ENCODE measurements at places on chromosomes 6 and 20. TPM values are rescaled to one million over a fixed set of nuclear protein-coding genes. Genes with fewer than 3 reads are reported as not detected.

The C6orf118 gene
- not detected for total RNA-seq

The LY6G6C gene
- total RNA-seq = not detected

The ENPP1 gene
- 0.19 TPM for total RNA-seq

The VSX1 gene
- total RNA-seq = not detected

The HNF4A gene
- not detected for total RNA-seq

The KIF25 gene
- total RNA-seq = not detected
